KG1 (cell line): ENCODE measurements at places on chromosomes 12 and 14.

DNA sequence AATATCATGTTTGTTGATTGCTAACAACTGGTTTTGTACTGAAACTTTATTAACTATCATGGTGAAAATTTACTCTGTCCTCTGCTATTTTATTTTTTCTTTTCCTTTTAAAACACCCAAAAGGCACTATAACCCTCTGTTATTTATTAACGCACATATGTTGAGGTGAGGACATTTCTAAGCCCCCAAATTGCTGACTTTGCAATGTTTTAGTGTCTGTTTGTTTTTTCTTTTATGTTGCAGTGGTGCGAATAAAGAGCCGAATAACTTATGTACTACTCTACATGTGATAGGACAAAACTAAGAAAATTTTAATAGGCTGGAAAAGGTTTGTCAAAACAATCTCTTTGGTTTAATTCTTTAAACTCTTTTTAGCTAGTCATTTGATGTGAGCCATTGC, 24.5 kb upstream of the PAWR start:
- no peak for DNase-seq

DNA sequence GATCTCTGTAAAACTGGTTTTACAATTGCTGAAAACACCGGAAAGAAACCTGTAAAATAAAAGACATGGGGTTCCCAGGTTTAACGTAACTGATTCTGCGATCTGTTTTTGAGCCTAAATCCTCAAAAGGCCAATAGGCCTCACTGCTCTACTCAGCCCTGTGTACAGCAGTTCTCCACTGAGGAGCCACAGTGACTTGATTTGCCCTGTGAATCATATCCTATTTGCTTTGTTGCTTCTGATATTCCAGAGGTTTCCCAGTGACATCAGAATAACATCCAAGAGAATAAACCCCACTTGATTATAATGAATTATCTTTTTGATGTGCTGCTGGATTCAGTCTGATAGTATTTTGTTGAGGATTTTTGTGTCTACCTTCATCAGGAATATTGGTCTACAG, 27.5 kb downstream of the MDM1 start:
- DNase-seq, result no peak

DNA sequence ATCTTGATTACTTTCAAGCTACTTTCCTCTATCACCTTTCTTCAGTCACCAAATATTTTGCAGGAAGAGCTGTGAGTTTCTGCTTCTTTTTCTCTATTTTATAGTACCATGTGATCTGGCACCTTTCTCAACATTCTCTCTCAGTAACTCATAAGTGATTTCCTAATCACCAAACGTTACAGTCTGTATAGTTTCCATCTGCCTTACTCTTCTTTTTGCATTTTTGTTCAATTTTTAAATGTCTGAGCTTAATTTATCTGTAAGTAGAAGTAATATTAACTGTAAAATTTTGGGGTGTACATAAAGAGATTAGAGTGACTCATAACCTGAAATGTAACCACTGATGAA, 422.1 kb upstream of the SYT1 start:
- DNase-seq, result no peak

DNA sequence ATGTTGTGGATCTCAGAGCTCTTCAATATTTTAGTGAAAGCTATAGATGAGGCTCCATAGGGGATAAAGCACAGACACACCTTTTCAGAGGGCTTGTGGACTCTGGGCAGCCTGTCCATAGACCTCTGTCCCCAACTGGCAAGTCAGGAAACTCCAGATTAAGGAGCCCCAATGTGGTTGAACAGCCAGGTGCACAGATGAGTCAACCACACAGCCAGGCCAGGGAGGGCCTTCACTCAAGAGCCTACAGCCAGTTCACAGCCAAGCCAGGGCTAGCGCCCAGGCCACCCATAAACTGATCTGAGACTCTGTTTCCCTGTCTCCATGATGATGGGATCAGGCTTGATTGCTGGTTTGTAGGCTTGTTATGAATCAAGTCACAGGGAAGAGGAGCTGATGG, 1.0 kb upstream of the BDKRB2 start:
- no peak for DNase-seq

- DNase-seq, result peak; percentile 47
Measured at GRCh38 chr12:10033783-10034545, 3.5 kb downstream of the CLEC9A start.

DNA sequence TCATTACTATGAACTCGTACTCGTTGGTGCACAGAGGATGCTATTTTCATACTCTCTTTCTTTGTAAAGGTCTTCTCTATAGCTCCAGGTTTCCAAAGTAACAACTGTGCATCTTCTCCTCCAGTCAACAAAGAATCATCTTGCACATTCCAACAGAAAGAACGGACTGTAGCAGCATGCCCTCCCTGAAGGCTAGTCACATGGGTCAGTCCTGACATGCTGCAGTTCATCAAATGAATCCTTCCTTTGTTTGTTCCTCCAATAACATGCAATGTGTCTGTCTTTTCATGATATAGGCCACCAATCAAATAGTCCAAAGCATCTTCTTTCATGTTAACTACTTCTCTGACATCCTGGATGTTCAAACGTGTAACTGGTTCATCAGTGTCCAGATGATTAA, 42.9 kb downstream of the WDR89 start:
- DNase-seq, result no peak

DNA sequence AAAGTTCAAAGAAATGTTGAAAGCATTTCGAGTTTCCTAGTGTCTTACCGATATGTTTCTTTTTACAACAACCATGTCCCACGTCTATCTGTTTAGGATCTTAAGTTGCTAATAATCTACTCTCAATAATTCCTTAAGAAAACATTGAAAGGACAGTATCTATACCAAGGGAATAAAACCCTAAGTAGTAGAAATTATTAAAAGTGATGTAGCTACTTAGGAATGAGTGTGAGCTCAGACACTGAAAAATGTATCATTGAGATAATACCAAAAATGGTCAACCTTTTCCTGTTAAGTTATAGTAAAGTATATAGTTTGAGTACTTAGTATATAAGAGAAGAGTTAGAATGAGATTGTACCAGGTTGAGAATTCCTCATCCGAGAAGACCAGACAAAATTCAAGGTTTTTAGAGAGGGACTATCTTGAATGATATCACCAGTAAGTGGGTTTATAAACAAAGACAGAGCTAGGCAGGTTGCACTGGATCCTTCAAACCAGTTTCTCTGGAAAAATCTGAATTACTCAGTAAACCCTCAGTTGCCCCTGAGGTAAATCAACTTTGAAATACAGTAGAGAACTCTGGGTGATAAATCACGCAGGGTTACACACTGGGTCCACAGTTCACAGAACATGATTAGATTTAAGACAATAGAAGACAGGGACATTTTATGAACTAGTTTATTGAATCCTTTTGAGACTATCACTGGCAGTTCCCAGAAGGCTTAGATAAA, 96.8 kb downstream of the ERGIC2 start:
- no peak for DNase-seq

- DNase-seq, result no peak
Measured at GRCh38 chr12:2378835-2379330, 326.1 kb downstream of the CACNA1C start.

GRCh38 chr12:132071830-132072384, 72.2 kb downstream of the DDX51 start:
- no peak for DNase-seq

GRCh38 chr12:132630672-132631071, 12.1 kb downstream of the P2RX2 start:
- DNase-seq, result no peak

GRCh38 chr14:89444516-89445125, 27.6 kb upstream of the FOXN3 start:
- DNase-seq, result no peak

DNA sequence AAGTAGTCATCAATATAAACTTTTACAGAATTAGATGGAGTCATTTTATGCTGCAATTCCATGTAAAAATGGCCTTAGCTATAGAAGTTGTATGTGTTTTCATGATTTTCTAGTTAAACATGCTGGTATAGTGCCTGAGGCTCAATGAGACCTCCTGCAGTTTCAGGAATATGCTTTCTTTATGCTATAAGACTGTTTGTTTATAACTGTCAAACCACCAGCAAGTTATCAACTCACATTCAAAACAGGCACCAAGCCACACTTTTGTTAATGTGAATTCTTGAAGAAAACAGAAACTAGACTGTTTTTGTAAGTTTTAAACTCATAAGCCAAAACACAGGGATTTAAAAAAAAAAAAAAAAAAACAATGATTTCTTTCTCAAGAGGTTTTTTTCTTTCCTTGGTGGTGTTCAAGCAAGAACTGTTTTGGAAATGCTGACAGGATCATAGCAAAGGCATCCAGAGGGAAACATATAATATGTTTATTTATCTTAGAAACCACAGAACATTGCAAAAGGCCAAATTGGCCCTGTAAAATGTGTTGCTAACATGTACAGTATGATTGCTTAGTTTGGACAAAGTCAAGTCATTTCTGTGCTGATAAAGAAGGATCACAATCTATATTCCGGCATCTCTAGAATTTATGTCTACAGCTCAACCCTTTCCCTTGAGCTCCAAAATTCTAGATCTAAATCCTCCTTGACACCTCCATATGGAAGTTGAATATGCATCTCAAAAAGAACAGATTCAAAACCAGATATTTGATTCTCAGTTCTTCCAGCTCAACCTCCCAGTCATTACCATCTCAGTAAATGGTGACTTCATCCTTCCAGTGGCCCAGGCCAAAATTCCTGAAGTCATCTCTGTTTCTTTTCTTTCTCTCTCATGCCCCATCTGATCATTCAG, 29.0 kb upstream of the LUM start:
- DNase-seq, result no peak

GRCh38 chr12:113846883-113847755, 119.0 kb downstream of the RBM19 start:
- DNase-seq, result no peak

- no peak for DNase-seq
Measured at GRCh38 chr12:121578230-121579189, 2.3 kb downstream of the KDM2B start.

DNA sequence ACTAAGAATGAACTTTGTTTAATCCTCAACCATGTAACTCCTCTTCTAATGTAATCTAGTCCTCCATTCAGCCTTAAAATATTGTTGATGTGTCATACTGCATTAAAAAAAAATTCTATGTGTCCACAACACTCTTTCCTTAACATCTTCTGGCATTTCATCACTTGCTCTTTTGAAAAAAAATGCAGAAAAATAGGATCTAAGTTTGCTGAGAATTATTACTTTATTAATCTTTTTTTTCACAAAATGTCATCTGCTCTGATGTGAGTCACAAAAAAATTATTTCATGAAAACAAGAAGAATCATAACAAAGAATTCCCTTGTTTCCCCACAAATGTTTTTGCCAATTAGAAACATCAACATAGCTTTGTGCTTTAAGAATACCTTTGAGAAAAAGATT, 410.1 kb upstream of the MGAT4C start:
- no peak for DNase-seq
